ENCODE measurements at places on chromosomes 13 and 19.

DNA sequence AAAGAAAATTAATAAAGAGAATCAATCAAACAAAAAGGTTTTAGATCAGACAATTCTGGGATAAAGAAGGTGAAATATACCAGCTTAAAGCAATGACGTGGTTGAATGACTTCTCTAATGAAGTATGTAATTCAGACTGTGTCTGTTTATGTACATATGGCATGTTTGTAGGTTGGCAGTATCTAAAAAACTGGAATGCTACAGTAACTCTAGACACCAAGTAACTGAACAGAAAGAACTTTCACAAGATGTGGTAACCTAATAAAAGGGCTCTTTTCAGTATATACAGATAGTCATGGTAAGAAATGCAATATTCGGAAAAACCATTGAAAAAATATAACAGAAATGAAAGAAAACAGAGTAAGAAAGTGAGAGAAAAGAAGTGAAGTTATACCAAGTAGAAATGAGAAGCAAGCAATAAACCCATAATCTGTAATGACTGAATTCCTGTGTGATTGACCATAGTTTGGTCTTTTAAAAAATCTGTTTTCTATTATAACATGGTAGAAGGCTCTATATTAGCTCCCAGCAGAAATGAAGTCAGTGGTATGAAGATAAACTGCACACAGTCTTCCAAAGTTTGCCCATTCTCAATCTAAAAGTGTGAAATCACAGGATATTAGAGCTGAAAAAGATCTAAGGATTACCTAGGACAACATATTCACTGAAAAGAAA lies 31.4 kb downstream of the ELF1 start:
- DNase-seq: no peak

- no peak for DNase-seq
Measured at GRCh38 chr13:43206838-43207237, 183.5 kb downstream of the DNAJC15 start.

- DNase-seq: no peak
Measured at GRCh38 chr19:15874821-15875474, 22.9 kb downstream of the CYP4F2 start.

GRCh38 chr13:41791056-41791455 lies 169.9 kb downstream of the VWA8 start:
- DNase-seq: no peak

All from stimulated activated CD8-positive, alpha-beta memory T cell treated with anti-CD3 and anti-CD28 coated beads, Interleukin-12 subunit alpha, Interleukin-12 subunit beta, amount 100 ng/mL, for 4 hours (primary cell).